ENCODE measurements at places on chromosomes 4 and X.

DNA sequence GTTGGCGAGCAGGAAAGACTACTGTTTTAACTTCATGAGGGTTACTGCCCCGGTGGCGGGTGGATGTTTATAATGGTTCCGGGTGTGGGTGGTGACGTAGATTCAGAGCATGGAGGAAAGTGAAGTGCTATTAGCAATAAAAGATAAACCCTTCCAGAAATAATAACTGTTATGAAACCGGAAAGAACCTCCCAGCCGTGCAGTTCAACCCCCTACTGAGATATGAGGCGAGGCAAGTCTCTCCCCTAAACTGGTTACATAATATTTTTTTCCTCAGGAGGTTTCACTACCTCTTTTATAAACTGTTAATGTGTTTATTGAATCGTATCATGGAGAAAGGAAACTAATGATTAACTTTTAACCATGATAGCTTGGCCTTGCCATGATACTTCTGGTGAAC lies 33.9 kb upstream of the STIM2 start:
- peak; percentile 3 for DNase-seq

DNA sequence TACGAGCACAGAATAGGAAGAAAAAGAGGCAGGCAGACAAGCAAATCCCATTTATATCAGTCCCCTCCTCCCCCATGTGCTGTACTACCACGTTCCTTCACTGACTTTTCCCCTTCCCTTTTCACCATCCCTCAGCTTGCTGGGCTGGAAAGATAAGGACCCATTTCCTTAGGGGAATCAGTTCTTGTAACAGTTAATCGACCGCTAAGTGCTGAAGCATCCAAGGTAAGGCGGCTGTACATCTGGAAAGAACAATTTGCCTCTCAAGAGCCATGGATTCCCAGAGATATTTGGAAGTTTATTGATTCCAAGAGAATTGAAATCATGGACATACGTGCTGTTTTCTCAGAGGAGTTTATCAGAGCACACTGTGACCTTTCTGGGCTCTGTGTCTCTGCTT lies 1688.0 kb downstream of the STIM2 start:
- no peak for DNase-seq

DNA sequence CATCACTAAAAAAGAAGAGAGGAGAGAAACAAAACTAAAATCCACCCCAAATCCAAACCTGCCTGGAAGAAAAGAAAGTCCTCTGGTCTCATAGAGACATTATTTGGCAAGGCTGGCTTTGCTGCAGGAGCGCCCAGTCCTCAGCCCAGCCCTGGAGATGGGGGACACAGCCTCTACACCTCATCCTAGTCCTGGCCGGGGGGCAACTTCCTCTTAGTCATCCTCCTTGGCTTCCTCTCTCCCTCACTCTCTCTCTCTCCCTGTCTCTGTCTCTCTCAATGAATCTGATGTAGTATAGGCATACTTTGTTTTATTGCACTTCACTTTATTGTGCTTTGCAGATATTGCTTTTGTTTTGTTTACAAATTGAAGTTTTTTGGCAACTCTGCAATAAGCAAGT lies 55.8 kb upstream of the MAGEB10 start:
- DNase-seq, result no peak

DNA sequence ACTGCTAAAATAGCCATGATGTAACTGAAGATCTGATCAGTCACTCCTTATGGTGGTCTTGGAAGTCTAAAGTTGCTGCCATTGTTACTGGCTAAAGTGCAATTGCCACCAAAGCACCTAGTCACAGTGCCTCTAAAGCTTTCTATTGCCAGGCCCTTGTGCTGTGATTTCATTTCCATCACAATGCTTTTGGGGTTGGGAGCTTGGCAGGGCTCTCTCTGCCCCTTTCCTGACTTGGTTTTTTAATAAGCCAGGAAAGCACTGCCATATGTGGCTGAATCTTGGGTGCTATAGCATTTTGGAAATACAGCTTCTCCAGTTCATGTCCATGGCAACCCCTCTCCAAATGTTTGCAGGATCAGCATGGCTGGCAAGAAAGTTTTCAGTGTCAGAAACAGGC lies 1712.4 kb upstream of the TENM3 start:
- DNase-seq, result no peak

DNA sequence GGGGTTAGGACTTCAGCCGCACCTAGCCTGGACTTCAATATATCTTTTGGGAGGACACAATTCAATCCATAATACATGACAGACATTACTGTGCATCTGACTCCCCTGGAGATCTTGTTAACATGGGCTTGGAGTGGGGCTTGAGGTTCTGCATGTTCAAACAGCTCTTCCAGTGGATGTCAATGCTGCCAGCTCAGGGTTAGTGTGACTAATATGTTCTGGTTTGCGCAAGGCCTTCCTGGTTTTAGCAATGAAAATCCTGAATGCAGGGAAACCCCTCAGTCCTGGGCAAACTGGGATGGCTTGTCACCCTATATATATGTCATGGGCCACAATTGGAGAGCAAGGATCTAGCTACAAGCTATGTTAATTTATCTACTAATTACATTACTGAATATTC lies 2.7 kb upstream of the TSPAN7 start:
- no peak for DNase-seq

DNA sequence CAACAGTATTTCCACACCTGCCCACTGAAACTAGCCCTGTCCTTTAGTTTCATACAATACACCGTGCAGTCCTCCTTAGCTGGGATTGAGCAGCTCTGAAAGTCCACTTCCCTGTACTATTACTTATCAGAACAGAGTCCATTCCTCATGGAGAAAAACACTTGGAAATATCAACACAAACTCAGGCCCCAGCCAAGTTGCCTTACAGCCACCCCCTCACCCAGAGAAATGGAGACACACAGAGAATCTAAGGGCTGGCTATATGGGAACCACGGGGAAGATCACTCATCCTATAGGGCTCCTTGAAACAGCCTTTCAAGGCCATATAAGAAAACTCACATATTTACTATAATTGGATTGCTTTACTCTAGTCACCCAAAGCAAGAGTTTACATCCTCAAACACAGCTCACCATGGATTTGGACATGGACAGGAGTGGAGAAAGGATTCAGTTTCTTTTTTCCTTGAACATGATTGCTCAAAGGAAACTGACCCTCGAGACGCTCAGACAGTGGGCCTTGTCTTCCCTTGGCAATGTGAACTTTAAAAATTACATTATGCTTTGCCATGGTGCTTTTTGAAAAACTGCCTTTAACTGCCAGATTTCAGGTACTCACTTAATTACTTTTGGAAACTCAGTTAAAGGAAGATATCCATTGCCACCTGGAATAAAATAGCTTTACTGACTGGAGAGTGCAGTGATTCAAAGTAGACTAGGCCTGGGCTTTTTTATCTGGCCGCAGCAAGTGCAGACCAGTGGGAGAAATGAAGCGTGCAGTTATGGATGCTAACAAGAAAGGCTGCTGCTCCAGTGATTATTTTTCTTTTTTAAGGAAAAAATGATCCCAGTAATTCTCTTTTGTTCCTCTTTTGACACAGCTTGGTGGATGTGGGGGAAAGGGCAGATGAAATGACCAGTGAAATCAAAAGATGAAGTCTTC lies 1.6 kb downstream of the SCARB2 start:
- DNase-seq, result peak; percentile 38

GRCh38 chr4:112173593-112174558 lies 28.6 kb downstream of the FAM241A start:
- no peak for DNase-seq

GRCh38 chr4:73867783-73868182 lies 1.4 kb upstream of the CXCL1 start:
- DNase-seq, result peak; percentile 2

- no peak for DNase-seq
Observed at GRCh38 chrX:47576021-47576898, 6.0 kb upstream of the TIMP1 start.

DNA sequence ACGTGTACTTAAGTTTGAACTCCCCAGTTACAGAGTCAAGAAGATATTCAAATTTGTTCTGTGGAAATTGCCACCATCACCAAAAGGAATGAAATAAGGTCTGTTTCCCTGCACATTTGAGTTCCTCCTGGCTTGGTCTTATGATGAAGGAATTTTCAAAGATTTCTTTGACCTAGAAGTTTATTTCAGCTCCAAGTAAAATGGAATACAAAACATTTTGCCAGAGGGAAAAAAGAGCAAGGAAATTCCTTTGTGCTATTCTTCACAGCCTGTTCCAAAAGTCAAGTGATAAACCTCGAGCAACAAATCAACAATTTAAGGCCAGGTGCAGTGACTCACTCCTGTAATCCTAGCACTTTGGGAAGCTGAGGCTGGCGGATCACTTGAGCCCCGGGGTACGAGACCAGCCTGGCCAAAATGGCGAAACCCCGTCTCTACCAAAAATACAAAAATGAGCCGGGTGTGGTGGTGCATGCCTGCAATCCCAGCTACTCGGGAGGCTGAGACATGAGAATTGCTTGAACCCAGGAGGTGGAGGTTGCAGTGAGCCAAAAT lies 3.4 kb downstream of the NKRF start:
- no peak for DNase-seq
